ENCODE measurements at places on chromosomes 6 and 20.

DNA sequence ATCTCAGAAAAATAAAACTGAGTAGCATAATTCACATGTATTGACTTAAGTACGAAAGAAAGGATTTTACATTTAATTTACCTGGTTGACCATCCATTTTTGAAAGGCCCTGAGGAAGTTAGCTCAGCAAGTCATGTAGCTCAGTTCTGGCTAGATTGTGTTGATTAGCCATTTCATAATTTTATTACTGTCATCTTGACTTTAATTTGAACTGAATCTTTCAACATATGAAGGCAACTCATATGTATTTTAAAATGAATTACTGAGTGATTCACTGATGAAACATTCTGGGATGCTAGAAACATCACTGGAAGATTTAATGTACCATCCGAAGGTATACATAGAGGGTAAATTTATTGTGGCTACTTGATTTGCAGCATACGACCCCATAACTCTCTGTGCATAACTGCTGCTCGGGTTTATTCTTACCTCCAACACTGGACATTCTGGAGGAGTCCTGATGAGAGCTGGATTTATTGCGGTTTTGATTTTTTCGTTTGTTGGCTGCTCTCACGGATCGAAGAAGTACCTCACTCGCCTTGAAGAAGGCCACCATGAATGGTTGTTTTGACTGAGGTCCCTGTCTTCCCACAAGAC lies 101.7 kb downstream of the BMP5 start:
- DNase-seq, result no peak

GRCh38 chr6:108896111-108896661 lies 48.0 kb downstream of the ARMC2 start:
- peak; percentile 55 for DNase-seq

DNA sequence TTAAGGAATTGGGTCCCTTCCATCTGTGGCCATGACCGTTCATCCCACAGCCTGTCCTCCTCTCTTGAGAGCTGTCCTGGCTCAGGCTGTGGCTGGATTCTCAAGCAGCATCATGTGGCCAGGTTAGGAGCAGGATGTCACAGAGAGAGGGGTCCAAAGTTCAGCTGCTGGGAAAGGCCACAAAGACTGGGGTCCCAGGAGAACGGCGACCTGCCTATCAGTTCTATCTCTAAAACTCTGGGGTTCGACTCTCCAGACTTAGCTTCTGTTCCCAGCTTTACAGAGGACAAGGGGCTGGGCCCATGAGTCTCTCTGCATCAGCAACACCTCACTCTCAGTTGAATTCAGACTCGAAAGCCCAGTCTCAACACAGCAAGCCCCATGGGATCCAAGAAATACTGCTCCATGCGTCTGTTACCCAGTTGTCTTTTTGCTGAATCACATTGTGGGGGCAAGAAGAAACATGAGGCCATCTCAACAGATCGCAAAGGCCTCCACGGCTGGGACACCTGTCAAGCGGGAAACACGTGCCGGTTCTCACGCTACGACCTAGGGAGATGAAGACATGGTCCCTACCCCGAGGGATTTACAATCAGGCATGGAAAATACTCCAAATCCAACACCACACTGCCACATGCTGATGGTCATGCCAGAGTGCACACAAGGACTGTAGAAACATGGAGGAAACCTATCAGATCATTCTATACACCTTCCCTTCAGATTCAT lies 95.4 kb downstream of the SLC22A23 start:
- DNase-seq, result no peak

DNA sequence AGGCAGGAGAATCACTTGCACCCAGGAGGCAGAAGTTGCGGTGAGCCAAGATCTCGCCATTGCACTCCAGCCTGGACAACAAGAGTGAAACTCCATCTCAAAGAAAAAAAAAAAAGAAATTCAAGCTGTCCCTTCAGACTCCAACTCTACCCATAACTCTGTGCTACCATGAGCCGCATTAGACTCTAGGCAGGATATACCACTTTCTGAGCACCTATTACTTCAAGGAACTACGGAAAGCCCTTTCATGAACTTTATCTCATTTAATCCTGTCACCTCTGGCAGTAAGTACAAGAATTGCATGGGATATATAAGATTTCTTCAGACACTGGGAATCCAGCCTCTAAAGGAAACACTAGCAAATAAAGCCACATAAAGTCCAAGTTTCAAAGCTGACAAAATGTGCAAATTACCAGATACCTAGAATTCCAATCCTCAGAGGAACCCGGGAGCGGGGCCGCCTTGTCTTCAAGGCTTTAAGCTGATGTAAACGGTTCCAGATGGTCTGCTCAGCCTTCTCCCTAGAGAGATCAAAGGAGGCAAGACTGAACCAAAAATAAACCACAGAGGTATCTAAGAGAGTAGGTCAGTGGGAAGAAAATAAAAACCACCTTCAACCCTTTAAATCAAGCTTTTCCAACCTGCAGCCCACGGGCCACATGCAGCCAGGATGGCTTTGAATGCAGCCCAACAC lies 9.4 kb downstream of the CDK5RAP1 start:
- no peak for DNase-seq

GRCh38 chr6:147159536-147160374 lies 44.5 kb upstream of the STXBP5 start:
- no peak for DNase-seq

DNA sequence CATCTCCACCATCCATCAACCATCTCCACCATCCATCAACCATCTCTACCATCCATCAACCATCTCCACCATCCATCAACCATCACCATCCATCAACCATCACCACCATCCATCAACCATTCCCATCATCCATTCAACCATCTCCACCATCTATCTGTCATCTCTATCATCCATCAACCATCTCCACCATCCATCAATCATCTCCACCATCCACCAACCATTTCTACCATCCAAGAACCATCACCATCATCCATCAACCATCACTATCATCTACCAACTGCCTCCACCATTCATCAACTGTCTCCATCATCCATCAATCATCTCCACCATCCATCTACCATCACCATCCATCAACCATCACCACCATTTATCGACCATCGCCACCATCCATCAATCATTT lies 78.8 kb upstream of the CDH4 start:
- no peak for DNase-seq

GRCh38 chr6:144012534-144012933 lies 4.5 kb upstream of the PLAGL1 start:
- DNase-seq, result no peak

- no peak for DNase-seq
Measured at GRCh38 chr20:62622877-62623487, 19.3 kb upstream of the SLCO4A1 start.

DNA sequence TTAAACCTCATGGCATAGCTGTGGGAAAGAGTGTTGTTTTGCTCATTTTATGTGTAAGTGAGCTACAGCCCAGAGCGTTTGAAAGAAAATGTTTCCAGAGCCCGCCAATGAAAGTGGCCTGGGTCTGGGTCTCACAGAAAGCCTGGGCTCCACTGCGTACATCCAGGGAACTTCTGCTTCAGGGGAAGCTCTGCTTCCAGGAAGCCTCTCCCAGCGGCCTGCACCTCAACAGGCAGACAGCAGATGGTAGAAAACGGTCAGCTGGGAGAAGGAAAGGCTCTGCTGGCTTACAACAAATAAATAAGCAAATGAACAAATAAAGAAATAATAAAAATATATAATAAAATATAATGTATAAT lies 270.5 kb upstream of the SUPT3H start:
- no peak for DNase-seq

- DNase-seq, result no peak
Measured at GRCh38 chr6:33108307-33108706, 32.5 kb downstream of the HLA-DPB1 start.

DNA sequence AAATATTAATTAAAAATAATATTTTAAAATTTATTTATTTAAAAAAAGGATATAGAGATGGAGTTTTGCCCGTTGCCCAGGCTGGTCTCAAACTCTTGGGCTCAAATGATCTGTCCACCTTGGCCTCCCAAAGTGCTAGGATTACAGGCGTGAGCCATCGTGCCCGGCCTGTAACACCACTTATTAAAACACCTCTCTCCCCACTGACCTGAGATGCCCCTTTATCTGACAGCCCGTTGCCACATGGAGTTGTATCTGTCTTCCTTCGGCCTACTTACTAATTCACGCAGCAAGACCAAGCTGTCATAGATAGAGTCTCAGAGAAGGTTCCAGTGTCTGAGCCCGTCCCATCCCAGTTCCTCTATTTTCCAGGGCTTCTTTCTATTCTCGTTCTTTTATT lies 30.7 kb downstream of the KIF25 start:
- no peak for DNase-seq

- no peak for DNase-seq
Measured at GRCh38 chr6:37695857-37696219, 1.8 kb downstream of the MDGA1 start.

- no peak for DNase-seq
Measured at GRCh38 chr20:38536310-38536709, 44.7 kb upstream of the ADIG start.

DNA sequence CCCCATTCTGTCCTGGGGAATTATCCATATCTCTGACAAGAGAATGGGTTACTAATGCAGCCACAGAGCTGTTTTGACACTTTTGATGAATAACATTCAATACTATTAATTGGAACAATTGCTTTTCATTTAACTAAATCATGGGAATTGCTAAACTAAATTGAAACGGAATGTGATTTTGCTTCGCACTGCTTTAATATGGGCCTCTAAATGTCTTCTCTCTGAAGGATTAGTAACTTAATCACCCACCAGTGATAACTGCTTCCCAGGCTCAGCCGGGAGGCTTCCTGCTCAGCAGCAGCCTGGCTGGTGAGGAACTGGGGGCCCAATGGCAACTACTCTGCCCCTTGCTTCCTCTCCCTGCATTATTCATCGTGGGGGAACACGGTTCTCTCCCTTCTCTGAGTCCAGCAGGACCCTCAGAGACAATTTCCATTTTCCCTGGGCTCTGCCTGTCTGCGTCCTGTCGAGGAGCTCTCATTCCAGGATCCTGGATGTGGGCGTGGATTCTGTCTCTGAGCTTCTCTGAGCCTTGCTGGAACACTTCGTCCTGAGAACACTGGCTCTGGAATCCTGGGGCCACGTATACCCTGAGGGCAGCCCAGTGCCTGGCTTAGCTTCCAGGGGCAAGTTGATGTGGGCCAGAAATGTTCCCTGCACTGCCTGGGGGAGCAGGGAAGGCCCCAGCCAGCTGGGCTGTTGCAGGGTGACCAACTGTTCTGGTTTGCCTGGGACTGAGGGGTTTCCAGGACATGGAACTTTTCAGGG lies 308.9 kb downstream of the DHX35 start:
- no peak for DNase-seq

DNA sequence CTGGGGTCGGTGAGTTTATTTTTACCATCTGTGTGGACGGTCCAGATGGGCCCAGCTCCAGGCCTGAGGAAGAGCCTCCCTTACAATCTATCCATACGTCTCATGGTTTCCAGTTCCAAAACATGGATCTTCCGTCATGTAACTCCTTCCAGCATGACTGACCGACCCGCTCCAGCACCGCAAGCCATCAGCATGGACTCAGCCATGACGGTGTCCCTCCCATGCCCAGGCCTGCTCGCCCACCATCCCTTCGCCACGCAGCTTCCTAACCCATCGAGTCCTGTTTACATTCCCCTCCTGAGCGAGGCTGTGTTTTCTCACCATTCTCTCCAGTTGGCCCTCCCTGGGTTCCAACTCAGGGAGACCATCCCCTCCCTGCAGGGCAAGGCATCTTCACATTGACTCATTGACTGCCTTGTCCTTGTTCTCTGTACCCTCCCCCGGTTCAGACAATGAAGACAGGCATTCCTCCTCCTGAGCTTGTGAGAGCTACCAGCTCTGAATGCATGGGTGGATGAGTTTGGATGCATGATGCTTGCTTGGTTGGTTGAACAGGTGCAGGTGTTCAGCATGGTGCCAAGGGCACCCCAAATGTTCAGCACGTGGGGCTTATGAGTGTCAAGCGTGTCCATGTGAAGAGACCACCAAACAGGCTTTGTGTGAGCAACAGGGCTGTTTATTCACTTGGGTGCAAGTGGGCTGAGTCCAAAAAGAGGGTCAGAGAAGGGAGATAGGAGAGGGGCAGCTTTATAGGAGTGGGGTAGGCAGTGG lies 235.8 kb downstream of the SMOC2 start:
- no peak for DNase-seq

- DNase-seq, result peak; percentile 52
Measured at GRCh38 chr6:27280064-27280539, 32.0 kb downstream of the POM121L2 start.

DNA sequence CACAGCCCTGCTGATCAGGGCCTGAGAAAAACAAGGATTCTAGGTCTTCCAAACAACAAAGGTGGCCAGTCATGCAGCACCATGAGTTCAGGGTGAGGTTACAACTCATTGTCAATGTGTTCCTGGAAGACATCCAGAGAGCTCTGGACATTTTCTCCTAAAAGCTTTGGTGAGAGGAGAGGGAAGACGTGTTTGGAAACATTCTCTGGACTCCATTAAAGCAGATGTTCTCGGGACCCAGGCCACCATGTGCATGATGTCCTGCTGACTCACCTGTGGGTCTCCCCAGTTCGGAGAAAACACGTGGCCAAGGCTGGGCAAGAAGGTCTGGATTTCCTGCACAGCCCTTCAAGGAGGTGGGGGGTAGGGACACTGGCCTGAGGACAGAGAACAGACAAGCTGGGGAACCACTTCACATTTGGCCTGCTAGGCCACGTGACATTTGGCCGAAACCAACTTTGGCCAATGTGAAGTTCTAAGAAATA lies 61.6 kb downstream of the KCNB1 start:
- no peak for DNase-seq

DNA sequence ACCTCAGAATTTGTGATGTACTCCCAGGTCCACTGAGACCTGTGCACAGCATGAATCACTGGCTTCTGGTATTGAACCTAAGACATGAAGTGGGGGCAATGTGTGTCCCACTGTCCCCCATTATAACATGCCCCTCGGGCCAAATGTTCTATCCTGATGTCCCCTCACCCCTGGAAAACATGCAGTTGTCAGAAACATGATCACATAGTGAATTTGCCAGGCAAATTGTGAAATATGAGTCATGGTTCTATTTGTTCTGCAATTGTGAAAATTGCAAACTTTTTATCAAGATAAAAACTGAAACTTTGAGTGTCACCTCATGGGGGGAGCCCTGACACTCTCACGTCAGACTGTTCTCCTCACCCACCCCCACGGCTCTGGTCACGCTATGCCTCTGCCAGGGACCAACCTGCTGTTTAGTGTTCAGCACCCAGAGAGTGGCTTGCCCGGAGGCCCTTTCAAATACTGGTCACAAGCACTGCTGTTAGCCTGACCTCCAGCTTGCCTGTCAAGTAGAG lies 305.3 kb downstream of the CLIC5 start:
- DNase-seq, result no peak
